ENCODE measurements at places on chromosomes 6 and 20.

DNA sequence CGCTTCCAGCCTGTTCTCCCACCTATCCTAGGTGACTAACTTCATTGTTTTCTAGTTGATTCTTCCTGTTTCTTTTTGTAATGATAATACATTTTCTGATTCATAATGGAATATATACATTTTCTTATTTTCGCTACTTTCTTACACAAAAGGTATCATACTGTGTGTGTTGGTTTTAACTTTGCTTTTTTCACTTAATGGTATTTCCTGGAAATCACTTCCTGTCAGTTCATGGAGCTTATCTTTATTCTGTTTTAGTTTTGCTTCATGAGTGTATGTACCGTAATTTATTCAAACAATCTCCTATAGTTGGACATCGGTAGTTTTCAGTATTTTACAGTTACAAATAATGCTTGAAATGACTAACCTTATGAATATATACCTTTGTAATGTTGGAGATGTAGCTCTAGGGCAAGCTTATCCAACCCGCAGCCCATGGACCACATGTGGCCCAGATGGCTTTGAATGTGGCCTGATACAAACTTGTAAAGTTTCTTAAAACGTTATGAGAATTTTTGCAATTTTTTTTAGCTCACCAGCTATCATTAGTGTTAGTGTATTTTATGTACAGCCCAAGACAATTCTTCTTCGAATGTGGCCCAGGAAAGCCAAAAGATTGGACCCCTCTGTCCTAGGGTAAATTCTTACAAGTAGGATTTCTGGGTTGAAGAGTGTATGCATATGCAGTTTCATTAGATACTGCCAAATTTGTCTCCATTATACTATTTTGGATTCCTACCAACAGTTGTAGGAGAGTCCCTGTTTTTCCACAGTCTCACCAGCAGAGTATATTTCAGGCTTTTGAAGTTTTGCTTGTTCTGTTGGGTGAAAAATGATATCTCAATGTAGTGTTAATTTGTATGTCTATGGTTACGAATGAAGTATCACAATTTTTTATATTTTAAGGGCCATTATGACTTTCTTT is 16.7 kb downstream of the TRMT11 start:
- DNase-seq = no peak

GRCh38 chr6:143867236-143867635 is 3.0 kb downstream of the ZC2HC1B start:
- DNase-seq = no peak

- DNase-seq = no peak
These were observed 458.7 kb downstream of the BMP2 start for GRCh38 chr20:7226156-7226555.

DNA sequence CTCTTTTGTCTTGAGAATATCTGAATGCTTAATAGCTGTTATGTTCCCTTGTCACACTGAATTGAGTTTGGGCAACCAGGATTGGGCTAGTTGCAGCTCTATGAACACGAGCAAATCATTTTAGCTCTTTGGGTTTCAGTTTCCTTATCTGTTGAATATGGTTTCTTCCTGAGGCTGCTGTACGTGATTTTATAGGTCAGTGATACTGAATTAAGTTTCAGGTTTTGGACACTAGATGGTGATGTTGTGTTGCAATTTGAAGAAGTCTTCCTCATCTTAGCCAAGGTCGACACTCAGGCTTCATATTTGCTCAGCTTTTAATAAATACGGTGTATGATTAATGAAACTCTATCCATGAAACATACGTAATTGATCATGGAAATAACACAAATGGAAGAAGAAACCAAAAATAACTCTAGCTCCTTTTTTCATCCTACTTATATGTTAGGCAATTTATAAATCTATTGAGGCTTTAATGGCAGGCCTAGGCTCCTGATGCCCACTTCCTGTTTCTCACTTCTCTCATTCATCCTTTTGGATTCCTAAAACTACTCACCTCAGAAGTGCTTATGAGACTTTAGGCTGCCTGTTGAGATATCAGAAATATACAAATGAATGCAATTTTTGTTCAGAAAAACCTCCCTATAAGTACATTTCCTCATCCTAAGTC is 354.1 kb upstream of the MAP3K7 start:
- no peak for DNase-seq

GRCh38 chr20:10864076-10864672 is 190.4 kb upstream of the JAG1 start:
- no peak for DNase-seq

DNA sequence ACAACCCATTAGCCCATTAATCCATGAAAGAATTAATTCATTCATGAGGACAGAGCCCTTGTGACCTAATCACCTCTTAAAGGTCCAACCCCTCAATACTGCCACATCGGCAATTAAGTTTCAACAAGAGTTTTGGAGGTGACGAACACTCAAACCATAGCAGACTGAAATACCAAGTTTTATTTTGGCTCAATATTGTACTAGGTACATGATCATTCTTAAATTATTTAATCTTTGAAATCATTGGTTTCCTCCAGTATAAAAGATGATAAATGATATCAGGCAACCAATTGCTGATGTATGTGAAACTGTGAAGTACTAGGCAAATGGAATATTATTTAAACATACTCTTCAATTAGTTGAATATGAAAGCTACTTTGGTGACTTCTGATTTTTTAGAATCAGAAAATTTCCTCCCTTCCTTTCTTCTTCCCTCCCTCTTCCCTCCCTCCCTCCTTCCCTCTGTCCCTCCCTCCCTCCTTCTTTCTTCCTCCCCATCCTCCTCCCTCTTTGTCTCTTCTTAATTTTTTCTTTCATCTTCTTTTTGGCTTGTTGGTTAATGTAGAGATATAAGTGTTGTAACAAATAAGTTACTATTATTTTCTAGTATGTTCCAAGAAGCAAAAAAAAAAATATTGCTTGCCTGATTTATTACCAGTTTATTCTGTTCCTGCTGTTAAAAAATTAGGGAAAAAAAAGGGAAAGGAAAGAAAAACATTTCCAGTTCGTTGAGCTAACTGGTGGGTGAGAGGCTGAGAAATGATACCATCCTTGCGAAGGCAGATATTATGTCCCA is 233.9 kb upstream of the ZNF217 start:
- DNase-seq = no peak

All from BE2C (cell line).